Activated CD8-positive, alpha-beta memory T cell treated with anti-CD3 and anti-CD28 coated beads, Interleukin-2, amount 10 ng/mL, durations not matched to agents 7 days and 5 days (primary cell): ENCODE measurements at places on chromosomes 3 and 15. TPM values are rescaled to one million over a fixed set of nuclear protein-coding genes. Genes with fewer than 3 reads are reported as not detected.

- peak; percentile 74 for DNase-seq
Measured at GRCh38 chr3:112514527-112515128, 15.4 kb upstream of the BTLA start.

DNA sequence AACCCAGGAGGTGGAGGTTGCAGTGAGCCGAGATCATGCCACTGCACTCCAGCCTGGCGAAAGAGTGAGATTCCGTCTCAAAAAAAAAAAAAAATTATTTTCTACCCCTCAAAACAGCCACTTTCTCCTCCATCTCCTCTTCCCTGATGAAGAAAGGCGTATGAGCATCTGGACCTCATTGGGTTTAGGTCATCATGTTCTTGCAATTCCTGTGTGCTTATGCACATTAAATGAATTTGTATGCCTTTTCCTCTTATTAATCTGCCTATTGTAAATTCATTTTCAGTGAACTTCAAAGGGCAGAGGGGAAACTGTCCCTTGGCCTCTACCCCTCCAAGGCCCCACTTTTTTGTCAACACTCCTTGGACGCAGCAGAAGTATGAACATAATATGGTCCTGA lies 117.8 kb downstream of the RPLP1 start:
- no peak for DNase-seq

DNA sequence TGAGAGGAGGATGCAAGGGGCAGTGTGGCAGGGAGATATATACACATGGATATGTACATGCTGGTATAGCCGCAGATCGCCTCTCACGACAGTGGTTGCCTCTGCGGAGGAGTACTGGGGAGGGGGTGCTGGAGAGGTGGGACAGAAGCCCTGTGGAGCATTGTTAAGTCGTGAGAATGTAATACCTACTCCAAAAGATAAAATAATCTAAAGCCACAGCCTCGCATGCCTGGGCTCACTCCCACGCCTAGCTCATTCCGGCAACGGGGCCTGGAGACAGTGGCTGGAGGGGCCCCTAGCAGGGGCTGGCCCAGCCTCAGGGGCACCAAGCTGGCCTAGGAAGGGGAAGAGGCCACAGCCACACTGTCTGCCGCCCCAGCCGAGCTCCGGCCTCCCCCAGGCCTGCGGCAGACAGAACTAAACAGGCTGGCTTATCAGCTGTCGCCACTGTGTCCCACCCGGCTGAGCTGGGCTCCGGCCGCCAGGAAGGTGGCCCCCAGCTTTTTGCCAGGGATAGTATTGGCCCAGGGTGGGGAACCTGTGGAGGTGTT lies 65.1 kb upstream of the LCTL start:
- no peak for DNase-seq

DNA sequence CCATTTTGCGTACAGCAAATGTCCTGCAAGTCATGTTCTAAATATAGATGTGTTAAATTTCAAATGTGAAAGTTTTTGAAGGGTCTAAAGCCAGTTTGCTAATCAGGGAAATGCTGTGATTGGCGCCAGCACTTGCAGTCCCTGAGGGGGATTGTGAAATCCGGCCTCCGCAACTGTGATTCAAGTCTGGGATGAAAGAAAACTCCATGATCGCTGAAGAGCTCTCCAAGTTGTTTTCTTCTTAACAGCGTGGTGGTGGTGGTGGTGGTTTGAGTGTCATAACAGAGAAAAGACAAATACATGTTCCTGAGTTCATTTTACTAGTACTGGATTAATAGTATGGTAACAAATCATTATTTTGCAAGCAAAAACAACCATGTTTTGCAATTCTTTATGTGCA lies 51.8 kb downstream of the MITF start:
- DNase-seq = no peak

DNA sequence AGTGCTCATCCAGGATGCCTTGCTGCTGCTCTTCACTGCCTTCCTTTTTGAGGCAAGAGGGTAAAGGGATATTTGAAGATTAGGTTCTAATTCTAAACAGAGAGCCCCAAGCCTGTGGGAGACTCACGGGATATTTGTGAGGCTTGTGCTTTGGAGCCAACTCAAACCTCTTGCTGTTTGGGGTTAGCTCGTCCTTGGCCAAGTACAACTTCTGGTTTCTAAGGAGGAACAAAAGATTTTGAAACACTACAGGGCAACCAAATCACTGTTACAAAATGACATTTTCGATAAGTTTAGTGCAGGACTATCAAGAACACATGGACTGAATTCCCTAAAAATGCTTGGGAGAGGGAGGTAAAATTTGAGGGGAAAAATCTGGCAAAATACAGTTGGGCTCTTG lies 190.2 kb downstream of the RORA start:
- no peak for DNase-seq

GRCh38 chr3:1883534-1883933 lies 215.1 kb upstream of the CNTN4 start:
- no peak for DNase-seq

GRCh38 chr3:123034120-123034519 lies 6.6 kb upstream of the SEMA5B start:
- no peak for DNase-seq

GRCh38 chr15:38547255-38547997 lies 17.2 kb downstream of the RASGRP1 start:
- DNase-seq = no peak

- DNase-seq = no peak
Measured at GRCh38 chr15:61327019-61327631, 98.0 kb upstream of the RORA start.

- DNase-seq = no peak
Measured at GRCh38 chr15:79570004-79570403, 137.9 kb downstream of the MINAR1 start.

- no peak for DNase-seq
Measured at GRCh38 chr15:50365971-50366370, 11.0 kb upstream of the GABPB1 start.

DNA sequence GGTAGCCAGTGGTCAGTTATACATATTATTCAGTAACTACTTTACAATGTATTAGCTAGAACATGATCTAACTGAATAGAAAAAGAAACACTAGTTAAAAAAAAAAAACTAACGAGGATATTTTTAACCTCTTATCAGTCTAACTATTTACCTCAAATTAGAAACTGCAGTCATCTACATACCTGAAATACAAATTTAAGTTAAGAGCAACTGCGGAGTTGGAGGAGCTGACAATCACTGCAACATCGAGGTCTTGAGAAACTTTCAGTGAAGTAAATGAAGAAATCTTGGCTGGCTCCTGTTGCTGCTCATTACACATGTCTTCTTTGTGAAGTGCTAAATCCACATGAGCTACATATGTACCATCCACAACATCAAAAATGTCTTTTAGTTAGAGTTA lies 6.5 kb downstream of the SPG11 start:
- no peak for DNase-seq

GRCh38 chr3:189941679-189942078 lies 179.0 kb downstream of the P3H2 start:
- no peak for DNase-seq

DNA sequence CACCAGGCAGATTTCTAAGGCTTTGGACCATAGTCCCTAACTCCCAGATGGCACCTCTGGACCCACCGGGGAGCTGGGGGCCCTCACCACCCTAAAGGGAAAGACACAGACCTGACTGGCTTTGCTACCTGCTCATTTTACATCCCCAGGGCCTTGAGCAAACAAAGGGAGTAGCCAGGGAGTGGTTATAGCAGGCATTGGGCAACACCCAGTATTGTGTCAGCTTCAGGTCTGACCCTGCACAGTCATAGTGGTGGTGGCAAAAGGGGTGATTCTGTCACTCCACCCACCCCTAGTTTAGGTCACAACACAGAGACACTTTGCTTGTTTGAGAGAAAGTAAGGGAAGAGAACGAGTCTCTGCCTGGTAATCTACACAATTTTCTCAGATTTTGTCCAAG lies 352.5 kb downstream of the DIPK2A start:
- no peak for DNase-seq

GRCh38 chr3:128846486-128846891 lies 32.9 kb upstream of the ACAD9 start:
- no peak for DNase-seq

GRCh38 chr15:61299075-61299763 lies 70.1 kb upstream of the RORA start:
- no peak for DNase-seq

- no peak for DNase-seq
Measured at GRCh38 chr15:41873711-41874110, 20.1 kb downstream of the SPTBN5 start.

GRCh38 chr3:192772240-192772894 lies 45.0 kb upstream of the FGF12 start:
- DNase-seq = no peak

- no peak for DNase-seq
Measured at GRCh38 chr3:58584690-58585004, 7.5 kb upstream of the FAM107A start.

DNA sequence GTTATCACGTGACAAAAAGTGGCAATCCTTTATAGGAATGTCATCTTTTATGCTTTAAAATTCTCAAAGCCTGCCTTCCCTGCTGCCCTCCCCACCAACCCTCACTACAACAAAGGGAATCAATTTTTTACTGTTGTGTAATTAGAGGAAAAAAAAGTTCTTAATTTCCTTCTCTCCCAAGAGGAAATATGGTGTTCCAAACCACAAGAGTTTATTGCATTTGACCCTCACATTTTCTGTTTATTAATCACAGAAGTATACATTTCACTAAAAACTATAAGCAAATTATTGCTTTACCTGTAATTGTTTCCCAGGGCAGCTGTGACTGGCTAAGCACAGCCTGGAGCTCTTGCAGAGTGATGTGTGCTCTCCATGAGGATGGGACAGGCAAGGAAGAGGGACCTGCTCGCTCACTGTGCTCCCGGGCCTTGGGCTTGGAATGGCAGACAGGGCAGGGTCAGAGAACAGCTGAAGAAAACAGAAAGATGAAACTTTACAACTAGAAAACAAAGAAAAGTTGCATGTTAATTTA lies 31.3 kb upstream of the ATP10A start:
- no peak for DNase-seq

GRCh38 chr15:87454860-87455259 lies 801.7 kb downstream of the NTRK3 start:
- DNase-seq = no peak

DNA sequence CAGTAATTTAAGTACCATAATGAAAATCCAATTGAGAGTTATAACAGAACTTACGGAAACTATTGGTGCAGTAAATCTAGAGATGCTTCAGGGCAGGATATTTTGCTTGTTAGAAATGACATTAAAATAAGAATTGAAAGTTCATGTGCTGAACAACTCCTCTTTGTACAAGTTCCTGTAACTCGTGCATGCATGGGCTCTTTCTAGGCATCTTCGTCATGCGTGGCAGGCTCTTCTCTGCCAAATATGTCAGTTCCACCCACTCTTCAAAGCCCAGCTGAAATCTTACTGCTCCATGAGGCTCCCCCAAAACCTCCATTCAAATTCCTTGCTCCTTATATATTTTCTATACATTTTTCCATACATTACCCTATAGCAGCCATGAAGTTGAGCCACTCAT lies 48.7 kb downstream of the FBN1 start:
- DNase-seq = no peak

- no peak for DNase-seq
Measured at GRCh38 chr3:28859897-28860296, 421.0 kb upstream of the RBMS3 start.

GRCh38 chr3:126995254-126995780 lies 12.4 kb downstream of the PLXNA1 start:
- DNase-seq = no peak

- no peak for DNase-seq
Measured at GRCh38 chr3:100546020-100546744, 53.8 kb downstream of the TMEM45A start.

GRCh38 chr3:123920383-123920782 lies 36.3 kb upstream of the MYLK start:
- no peak for DNase-seq

DNA sequence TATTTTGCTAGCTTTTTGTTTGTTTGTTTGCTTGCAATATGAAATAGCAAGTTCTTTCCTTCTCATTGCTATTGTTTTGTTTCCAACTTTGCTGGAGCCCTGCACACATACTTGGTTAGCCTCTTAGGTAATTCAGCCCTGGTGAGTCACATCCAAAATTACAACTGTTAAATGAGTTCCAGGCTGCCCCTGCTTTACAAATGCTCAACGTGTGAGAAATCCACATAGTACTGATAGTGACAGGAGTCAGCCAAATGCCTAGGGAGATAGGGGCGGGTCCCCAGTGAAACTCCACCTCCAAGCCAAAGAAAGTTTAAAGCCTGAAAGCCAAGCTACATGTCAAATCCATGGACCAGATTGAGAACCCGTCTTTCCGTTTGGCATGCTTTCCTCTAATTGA lies 81.3 kb upstream of the RNF7 start:
- no peak for DNase-seq

DNA sequence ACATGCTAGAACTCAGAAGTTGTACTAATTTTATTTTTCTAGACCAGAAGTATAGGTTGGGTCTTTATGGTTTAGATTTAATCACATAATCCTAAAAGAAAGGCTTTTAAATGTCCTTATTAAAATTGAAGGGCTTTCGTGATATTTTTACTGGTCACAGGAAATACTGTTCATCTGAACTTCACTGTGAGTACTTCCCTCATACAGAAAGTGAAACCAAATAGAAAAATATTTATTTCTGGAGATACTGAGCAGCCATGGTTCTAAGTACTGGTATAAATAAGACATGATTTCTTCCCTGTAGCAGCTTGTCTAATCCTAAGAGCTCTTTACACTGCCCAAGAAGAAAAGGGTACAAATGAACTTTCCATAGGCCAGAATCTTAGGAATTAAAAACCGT lies 2.0 kb downstream of the SNRK start:
- DNase-seq = no peak

DNA sequence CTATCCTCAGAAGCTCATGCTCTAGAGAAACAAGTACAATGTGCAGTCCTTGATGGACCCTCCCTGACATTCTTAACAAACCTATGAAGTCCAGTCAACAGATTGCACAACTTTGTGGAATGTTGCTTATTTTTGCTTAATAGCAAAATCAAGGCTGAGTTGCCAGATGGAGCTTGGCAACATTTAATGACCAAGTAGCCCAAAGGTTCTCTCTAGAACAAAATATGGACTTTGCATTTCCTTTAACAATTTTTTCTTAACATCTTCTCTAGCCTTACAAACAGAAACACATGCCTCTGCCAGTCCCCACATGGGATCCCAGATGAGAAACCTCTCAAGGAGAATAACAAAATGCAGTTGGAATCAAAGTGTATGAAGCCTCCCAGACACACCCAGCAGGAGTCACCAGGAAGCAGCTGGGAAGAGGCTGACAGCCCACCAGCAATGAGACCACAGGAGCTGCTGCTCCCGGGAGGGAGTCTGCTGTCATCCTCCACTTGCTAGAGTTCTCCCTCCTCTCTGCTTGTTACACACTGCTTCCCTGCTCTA lies 422.5 kb upstream of the CDIN1 start:
- DNase-seq = no peak

- DNase-seq = no peak
Measured at GRCh38 chr3:115633467-115633866, 10.2 kb downstream of the GAP43 start.

- DNase-seq = no peak
Measured at GRCh38 chr3:188196232-188196990, 42.5 kb downstream of the LPP start.

The SUSD5 gene
- not detected for total RNA-seq

The LMOD3 gene
- not detected for total RNA-seq

The OR5H15 gene
- total RNA-seq = not detected

The TUSC7 gene
- total RNA-seq = not detected

The TICRR gene
- 35.5 TPM for total RNA-seq

The ZBTB47 gene
- total RNA-seq = 0.41 TPM

The UROC1 gene
- total RNA-seq = not detected

The CNTN3 gene
- not detected for total RNA-seq

The RASGRP1 gene
- 202 TPM for total RNA-seq

The CPNE4 gene
- total RNA-seq = not detected

The ATP13A5 gene
- not detected for total RNA-seq

The PLA2G4E gene
- total RNA-seq = not detected

The KCNMB2 gene
- not detected for total RNA-seq

The PRRT3 gene
- 6.4 TPM for total RNA-seq

The ZDHHC19 gene
- not detected for total RNA-seq
